NCI-H1930 (cell line): ENCODE measurements at places on chromosomes 7 and 10.

DNA sequence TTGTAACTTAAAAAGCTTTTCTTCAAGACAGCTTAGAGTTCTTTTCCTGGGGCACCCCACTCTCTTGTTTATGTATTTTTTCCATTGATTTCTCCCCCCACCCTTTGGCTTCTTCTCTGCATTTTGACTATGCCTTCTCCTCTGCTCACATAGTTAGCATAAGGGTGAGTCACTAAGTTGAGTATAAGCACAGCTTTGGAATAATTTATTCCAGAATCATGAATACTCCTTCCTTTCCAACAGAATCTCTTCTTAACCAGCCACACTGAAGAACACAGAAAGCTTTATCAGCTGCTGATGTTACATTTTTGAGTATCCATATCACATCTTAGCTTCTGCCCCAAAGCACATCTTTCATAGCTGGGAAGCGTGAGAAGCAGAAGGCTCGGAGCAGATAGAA lies 449.5 kb upstream of the MKI67 start:
- DNase-seq: no peak

- no peak for DNase-seq
Observed at GRCh38 chr7:88465600-88465999, 158.9 kb upstream of the STEAP4 start.

GRCh38 chr10:31770307-31770902 lies 158.2 kb downstream of the ARHGAP12 start:
- no peak for DNase-seq

- DNase-seq: no peak
Observed at GRCh38 chr10:108597657-108598319, 1325.5 kb downstream of the XPNPEP1 start.

- DNase-seq: no peak
Observed at GRCh38 chr10:53839440-53840039, 961.5 kb downstream of the PCDH15 start.
